Lower lobe of right lung (tissue), 2 donors: ENCODE measurements at places on chromosomes 12 and 14. TPM values are rescaled to one million over a fixed set of nuclear protein-coding genes. Genes with fewer than 3 reads are reported as not detected.

Gene HAL
- total RNA-seq, result 7.3 TPM

Gene PLEKHD1
- 0.47 TPM for total RNA-seq

DNA sequence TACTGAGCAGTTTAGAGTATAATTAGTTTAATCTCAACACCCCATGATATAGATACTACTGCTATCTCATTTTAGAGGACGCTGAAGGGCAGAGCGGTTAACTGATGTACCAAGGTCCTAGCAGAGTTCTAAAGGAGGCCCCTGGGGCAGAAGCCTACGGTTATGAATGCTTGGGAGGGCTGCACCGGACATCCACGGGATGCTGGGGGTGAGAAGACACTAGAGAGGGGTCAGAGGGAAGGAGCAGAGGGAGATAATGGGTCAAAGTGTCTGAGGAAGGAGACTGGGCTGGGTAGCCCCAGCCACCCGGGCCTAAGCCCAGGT is 1.6 kb upstream of the ACTR6 start:
- no peak for DNase-seq

- no peak for DNase-seq
Measured at GRCh38 chr12:104816845-104817503, 141.1 kb downstream of the SLC41A2 start.

GRCh38 chr14:90695997-90696660 is 120.1 kb downstream of the TTC7B start:
- no peak for DNase-seq

- no peak for DNase-seq
Measured at GRCh38 chr14:89650077-89650978, 233.3 kb upstream of the FOXN3 start.

- DNase-seq, result no peak
Measured at GRCh38 chr14:40762685-40763084, 844.0 kb upstream of the LRFN5 start.

DNA sequence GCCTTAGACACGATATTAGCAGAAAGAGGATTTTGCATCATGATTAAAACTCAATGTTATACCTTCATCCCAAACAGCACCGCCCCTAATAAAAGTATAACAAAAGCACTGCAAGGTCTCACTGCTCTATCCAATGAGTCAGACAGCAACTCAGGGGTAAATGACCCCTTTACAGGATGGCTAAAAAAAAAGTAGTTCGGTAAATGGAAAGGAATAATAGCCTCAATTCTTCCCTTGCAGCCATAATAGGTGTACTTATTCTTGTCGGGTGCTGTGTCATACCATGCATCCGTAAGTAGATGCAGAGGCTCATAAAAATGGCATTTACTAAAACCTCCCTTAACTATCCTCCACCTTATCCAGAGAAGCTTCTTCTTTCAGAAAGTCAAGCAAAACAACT is 53.9 kb upstream of the AP4S1 start:
- no peak for DNase-seq

DNA sequence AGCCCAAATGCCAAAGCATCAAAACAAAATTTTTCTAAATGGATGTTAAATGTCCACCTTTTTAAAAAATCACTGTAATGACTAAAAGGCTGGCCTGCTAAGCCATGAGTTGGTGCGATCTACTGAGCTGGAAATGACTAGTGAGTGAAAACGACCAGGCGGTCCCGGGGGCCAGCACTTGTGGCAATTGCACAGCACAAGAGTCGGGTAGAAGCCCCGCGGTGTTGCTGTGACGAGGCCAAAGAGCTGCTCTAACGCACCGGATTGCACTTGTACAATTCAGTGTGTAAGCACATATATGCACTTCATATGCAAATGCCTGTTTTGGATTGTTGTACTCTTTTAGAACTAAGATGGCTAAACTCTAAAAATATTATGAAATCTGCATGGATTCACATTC is 64.1 kb upstream of the DYNC1H1 start:
- DNase-seq, result no peak

GRCh38 chr12:27498149-27498548 is 25.9 kb upstream of the PPFIBP1 start:
- no peak for DNase-seq

GRCh38 chr14:103160321-103161053 is 37.2 kb downstream of the TNFAIP2 start:
- no peak for DNase-seq

DNA sequence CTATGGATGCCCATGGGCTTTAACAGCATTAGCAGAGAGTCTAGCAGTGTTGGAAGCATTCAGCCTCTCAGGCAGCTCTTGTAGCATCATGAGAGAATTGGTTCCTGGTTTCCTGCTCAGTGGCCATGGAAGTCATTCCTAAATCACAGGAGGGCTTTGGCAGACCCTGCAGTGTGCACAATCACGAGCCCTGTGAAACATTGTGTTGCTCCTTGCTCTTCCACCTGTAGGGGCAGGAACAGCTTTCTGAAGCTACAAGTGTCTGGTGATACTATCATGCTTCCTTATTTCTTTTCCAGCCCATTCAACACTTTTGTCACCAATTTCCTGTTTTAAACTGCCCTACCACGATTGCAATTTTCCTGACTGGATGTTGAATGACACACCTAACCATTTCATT is 402.2 kb upstream of the USP15 start:
- no peak for DNase-seq
